CD4-positive, CD25-positive, alpha-beta regulatory T cell (primary cell): ENCODE measurements at places on chromosomes 5 and 9. TPM values are rescaled to one million over a fixed set of nuclear protein-coding genes. Genes with fewer than 3 reads are reported as not detected.

- DNase-seq = no peak
Measured at GRCh38 chr5:135535420-135535819, 344 bp downstream of the NEUROG1 start.

DNA sequence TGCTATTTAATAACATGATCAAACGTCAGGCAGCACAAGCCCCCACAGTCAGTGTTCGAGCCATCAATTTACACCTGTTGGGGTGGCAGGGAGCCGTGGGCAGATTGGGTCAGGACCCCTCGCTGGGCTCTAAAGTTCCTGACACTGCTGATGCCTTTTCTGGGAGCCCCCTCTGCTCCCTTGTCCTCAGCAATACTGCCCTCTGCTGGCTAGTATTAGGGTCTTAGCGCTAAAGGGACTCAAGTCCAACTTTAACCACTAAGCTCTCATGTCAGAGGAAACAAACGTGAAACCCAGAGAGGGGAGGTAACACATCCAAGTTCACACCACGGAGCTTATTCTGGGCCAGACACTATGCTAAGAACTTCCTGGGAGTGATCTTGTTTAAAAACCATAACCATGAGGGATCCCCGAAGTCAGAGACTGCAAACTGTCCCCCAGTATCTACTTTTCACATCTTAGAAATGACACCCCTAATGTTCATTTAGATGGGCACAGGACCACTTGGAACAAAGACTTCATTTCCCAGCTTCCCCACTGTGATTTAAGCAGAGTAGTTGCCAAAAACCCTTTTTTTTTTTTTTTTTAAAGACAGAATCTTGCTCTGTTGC is 20.4 kb downstream of the ANKS6 start:
- peak; percentile 61 for DNase-seq

DNA sequence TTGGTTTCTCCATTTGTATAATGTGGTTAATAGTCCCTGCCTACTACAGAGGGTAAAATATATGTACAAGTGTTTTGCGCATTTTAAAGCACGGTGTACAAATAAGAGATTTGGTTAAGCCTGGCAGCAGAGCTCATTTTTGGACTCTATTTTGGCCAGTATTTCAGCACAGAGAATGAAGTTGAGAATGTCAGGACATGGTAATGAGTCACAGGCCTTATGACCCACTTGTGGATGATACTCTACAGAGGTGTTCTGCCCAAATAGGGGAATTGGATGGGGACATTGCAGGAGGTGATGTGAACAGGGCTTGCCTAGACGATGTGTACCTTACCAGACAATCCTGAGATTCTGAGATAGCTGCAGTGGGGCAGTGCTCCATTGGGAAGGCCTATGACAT is 50.6 kb downstream of the MELK start:
- no peak for DNase-seq

DNA sequence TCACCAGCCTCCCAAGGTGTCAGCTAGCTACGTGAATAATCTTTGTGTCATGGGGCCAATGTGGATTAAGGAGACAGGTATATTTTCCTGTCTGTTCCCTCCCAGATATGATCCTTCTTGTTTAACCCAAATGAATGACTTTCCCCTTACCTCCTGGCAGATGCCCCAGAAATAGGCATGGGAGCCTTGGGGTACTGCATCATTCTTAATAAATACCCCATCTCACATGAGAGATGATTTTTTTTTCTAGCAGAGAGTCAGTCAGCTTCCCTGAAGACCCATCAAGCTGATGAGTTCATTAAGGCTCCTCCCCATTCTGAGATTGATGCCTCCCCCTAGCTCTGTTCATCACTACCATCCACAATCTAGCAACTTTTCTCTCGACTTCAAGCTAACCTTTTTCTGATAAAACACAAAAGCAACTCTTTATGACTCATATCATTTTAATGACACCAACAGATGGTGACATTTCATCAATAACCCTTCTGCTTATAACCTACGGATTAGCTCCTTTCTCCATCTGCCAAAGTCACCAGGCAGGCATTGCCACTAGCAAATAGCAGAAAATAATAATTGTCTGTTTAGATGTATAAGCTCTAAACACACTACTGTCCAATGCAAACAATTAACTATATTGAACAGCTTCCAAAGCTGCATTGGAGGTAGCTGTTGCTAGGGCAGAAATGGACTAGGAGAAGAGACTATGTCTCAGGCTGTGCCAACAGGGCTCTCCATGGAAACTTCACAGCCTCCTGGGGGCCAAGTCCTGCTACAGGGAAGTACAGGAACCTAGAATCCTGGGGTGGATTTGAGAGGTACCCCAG is 143.7 kb downstream of the ACER2 start:
- no peak for DNase-seq

- DNase-seq = no peak
Measured at GRCh38 chr5:137672001-137672400, 63.9 kb downstream of the KLHL3 start.

FAM200C gene
- total RNA-seq = not detected

GLRA1 gene
- not detected for total RNA-seq

GTF2H2C gene
- total RNA-seq = 39.3 TPM

DNA sequence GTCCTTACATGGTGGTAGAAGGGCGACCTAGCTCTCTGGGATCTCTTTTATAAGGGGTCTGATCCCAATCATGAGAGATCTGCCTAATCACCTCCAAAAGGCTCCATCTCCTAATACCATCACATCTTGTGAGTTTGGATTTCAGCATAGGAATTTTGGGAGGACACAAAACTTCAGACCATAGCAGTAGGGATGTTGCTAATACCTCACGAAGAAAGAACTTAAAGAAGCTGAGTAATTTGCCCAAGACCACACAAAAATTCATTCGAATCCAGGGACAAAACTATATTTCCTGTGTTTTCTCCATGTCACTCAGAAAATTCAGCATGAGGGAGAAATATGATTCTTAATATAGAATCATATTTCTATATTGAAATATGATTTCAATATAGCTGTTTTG is 32.7 kb downstream of the MTAP start:
- no peak for DNase-seq

DNA sequence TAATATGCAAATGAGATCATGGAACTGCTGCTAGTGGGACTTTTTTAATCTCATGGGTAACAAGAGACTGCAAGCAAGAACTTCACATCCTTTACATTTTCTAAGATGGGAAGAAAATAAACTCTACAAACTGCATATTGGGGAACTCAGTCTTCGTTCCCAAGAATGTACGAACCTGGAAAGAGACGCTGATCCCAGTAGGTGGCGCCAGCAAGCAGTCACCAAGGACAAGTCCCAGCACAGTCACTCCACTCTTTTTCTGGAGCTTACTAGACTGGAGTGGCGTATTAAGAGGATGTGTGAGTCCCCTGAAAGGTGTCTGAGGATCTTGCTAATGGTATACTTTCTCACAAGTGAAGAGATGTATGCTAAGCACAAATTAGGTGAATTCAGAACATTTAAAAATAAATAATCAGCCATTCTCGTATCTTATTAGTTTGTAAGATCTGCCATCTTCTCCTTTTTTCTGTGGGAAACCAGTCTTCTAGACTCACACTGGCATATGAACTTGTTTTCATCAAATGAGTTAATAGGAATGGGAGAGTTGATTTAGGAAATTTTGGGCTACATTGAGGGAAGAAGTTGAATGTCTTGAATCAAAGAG is 16.0 kb upstream of the PUM3 start:
- DNase-seq = no peak

- no peak for DNase-seq
Measured at GRCh38 chr5:151469992-151470391, 22.6 kb downstream of the SLC36A1 start.

DNA sequence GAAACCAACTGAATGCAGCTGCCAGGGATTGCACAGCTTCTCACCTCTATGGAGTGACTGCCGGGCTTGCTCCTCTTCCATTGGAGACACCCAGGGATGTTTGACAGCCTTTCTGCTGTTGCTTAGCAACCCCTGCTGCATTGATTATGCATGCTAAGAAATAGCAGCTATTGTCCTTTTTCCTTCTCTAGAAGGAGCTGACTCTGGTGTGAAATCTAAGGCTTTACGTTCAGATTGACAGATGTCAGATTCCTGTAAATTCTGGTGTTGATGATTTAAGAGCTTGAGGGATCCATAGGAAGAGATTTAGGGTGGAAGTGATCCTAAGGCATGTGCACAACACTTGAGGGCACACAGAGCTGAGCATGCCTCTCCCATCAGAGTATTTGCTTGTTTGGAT is 267.7 kb downstream of the NTRK2 start:
- DNase-seq = no peak

GRCh38 chr5:94674490-94675382 is 56.3 kb downstream of the SLF1 start:
- DNase-seq = no peak

GRCh38 chr9:114430457-114430856 is 42.7 kb upstream of the AKNA start:
- DNase-seq = no peak

QRFP gene
- not detected for total RNA-seq

DNA sequence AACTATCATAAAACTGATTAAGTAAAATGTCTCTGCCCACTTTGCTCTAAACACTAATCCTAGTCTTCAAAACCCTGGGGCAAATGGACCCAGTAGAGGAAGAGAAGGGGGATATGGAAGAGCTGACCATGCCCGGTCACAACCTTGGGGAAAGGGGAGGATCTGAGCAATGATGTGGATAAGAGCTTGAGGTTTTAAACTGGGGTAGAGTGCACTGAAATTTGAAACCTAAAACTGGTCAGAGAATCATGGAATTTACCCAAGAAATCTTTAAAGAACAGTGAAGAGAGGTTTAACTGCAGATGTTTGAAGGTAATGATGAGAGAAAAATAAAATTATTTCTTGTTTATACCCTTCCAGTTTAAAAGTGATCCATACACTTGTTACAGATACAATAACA is 110.8 kb downstream of the MRPS30 start:
- DNase-seq = no peak

TSSK1B gene
- not detected for total RNA-seq

SPINK6 gene
- not detected for total RNA-seq

CCNJL gene
- not detected for total RNA-seq

DNA sequence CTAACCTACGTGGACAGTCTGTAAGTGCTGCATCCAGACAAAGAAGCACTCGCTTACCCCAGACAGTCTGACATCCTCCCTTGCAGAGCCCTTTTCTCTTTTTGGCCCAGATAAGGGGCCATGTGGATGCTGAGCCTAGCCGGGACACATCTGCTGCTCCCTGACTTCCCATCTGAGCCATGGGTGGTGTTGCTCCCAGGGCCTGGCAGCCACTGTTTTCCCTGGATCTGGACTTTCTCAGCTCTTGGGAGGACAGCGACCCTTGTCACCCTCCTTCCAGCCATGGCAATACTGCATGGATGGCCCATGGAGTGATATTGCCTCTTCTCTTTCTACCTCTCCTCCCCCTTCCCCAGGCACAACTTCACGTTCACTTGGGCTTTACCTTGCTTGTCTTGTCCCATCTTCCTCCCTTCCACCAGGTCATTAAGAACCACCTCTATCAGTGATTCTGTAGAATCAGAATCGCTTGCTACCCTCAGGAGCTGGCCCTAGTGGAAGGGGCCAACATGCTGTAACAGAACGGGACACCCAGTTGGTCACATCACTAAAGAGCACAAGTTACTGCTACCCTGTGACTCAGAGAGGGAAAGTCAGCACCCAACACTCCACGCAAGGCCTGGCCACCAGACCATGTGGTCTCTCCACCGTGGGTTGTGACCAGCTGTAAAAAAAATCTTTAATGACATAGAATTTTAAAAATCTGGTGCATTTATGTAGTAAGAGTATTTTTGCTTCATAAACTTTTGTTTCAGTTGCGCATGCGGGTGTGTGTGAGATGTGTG is 4.4 kb downstream of the NEURL1B start:
- DNase-seq = no peak

DNA sequence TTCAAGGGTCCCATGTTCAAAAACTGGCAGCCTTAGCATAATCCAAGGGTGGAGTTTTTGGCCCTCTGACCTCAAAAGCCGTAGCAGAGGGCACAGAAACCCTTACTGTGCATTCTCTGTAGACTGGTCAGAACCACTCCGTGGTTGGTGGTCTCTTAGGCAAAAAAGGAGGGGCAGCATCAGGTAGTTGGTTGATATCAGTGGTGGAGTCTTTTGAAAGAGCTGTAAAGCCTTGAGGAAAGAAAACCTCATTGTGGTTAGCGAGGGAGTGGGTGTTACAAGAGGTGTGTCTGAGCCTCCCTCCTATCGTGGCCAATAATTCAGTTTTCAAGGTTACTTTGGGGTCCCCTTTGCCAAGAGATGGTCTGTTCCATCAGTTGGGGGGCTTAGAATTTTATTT is 40.9 kb downstream of the ARHGEF28 start:
- no peak for DNase-seq

NSG2 gene
- total RNA-seq = not detected

FCN2 gene
- total RNA-seq = not detected

SLC2A8 gene
- 15.6 TPM for total RNA-seq

LCN15 gene
- total RNA-seq = not detected

SPINK4 gene
- total RNA-seq = not detected

- no peak for DNase-seq
Measured at GRCh38 chr9:29999645-30000044, 2384.8 kb upstream of the ACO1 start.

SMARCA2 gene
- total RNA-seq = 298 TPM

GRCh38 chr5:57718155-57718554 is 235.5 kb upstream of the ACTBL2 start:
- DNase-seq = no peak

DNA sequence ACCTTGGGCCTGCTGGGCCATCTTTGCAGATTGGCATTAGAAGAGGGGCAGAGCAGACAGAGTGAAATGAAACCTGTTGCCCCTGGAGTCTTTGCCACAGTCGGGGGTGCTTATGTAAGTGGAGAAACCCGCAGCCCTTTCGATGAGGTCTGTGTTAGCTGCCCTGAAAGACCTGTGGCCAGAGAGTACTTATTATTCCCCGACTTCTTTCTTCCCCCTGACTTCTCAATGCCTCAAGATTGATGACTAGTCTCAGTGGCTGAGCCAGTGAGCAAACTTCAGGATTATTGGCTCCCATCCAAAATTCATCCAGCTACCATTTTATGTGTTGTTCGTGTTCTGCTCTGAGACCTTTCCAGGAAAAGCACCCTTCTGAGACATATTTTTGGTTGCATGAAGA is 7.6 kb downstream of the NTRK2 start:
- DNase-seq = no peak

- DNase-seq = no peak
Measured at GRCh38 chr5:82909771-82910170, 167.4 kb downstream of the TMEM167A start.

GRCh38 chr9:21267485-21268346 is 27.9 kb upstream of the IFNA14 start:
- no peak for DNase-seq

DOLPP1 gene
- 3.9 TPM for total RNA-seq

WDR38 gene
- total RNA-seq = not detected

C5orf58 gene
- total RNA-seq = not detected

LURAP1L gene
- total RNA-seq = not detected
